Cardiac muscle cell (in vitro differentiated cells and primary cell): ENCODE measurements at places on chromosomes 3 and 15.

- no peaks in the 10 kb centered on the region for H3K27me3 ChIP-seq
- no peaks in the 10 kb centered on the region for H3K36me3 ChIP-seq
- H3K27ac ChIP-seq: no peak overlapping the region
- DNase-seq: no peak
- no peaks in the 10 kb centered on the region for H3K4me1 ChIP-seq
These were observed 90.8 kb upstream of the C3orf80 start for GRCh38 chr3:160134454-160134853.

- H3K36me3 ChIP-seq: no peaks in the 10 kb centered on the region
- no peak overlapping the region for H3K27ac ChIP-seq
- H3K4me3 ChIP-seq: no peak overlapping the region
- H3K27me3 ChIP-seq: no peaks in the 10 kb centered on the region
- DNase-seq: peak; percentile 20
- no peaks in the 10 kb centered on the region for H3K4me1 ChIP-seq
These were observed 214.0 kb upstream of the RARB start for GRCh38 chr3:25214034-25214433.

DNA sequence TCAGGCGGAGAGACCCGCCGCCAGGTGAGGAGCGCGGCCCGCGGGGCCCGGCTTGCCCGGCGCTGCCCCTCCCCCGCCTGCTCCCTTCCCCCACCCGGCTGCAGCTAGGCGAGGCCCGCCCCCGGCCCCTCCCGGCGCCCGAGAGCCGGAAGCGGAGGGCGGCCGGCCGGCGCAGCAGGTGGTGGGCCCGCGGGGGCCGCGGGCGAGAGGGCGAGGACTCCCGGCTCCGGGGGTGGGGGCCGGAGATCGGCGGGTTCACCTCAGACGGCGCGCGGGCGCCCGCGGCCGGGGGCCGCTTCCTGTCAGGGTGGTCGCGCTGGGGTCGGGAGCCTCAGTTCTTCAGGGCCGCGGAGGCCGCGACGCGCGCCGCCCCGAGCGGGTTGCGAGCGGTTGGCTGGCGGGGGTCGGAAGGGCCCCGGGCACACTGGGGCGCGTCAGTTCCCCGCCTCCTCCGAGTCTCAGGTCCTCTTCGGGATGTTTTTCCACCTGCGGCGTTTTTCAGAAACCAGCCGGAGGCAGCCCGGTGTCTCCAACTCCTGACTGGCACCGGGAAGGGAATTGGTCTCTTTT is 395 bp downstream of the ZFAND6 start:
- peak; percentile 80 for DNase-seq
- H3K4me1 ChIP-seq: peaks cover 14% of the 10 kb centered on the region
- H3K27ac ChIP-seq: peak overlapping the region; percentile 96

DNA sequence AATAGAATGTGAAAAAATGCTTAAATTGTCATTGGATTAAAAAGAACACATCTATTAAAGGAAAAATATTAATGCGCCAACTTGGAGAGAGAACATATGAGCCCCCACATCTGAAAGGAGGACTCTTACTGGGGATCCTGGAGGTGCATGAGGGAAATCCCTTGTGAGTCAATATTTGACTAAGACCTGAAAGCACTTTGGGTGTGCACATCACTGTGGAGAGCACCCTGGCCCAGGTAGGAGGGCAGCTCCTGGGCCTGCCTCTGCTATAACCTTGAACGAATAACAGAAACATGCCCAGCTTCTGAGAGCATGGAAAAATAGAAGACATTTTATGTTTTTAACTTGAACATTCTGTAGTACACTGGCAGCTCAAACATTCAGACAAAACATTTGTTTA is 199.8 kb downstream of the GAP43 start:
- no peaks in the 10 kb centered on the region for H3K27me3 ChIP-seq
- H3K27ac ChIP-seq: no peak overlapping the region
- no peak for DNase-seq
- no peak overlapping the region for H3K4me3 ChIP-seq
